ENCODE measurements at places on chromosomes 7 and 10.

DNA sequence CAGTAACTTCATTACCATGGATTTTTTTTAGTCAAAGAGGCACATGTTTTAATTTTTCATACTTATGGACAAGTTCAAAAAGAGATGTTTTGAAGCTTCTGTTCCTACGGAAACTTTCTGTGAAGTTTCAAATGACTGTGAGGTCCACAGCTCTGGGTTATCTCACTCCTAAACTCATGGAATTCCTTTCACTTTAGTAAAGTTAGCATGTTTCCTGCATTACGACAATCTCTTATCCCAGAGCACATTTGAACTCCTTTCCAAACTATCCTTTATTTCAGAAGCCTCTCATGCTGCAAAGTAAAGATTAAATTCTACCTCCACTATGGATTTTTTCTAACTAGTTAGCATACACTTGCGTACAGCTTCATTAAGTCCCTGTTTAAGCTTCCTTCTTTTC lies 15.3 kb upstream of the ADD3 start:
- no peak for DNase-seq

DNA sequence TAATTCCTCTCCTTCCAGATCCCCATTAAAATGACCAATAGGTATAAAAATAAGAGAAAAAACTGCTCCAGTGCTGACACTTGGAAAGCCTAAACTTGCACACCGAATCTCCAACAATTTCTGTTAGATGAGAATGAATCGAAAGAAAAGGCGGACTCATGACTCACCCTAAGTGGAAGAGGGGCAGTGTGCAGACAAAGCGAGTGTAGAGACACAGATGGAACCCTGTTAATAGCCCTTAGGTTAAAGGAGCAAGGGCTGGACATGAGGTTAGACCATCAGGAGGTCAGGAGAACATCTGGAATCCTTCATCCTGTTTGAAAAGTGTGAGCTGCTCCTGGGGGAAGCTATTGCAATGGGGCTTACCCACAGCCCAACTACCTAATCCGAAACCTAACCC lies 103.4 kb upstream of the GLI3 start:
- DNase-seq, result no peak

- DNase-seq, result no peak
Measured at GRCh38 chr7:1893036-1893435, 223.0 kb downstream of the ELFN1 start.

DNA sequence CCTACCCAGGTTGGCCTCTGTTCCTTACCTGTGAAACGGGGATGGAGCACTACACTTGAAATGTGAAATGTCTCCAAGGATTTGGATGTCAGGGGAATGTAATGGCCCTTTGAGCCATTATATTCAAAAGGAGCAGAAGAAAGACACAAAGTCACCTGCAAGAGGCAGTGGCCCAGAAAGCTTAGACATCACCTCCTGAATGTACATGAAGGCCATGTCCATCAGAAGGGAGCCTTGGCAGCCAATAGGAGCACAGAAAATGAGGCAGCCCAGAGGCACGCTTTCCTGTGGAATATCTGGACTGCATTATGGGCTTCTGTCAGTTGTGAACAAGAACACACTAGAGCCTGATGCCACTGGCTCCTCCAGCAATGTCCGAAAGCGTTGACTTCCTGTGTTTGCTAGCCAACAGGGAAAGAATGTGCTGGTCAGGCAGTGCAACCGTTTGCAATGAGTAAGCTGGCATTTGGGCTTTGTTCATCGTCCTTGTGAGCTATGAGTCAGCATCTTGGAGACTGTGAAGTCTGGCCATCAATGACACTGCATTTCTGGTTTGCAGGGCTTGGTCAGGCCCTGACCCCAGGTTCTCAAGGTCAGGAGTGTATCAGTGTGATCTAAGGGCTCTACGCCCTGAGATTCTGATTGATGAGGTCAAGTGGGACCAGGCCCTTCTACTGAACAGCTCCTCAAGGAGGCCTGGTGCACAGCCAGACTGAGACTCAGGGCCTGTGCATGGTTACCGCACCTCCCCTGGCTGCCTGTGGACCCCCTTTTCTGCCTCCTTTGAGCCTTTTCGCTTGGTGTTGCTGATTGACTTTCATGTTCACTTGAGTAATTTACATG lies 222.4 kb downstream of the RPS24 start:
- no peak for DNase-seq

DNA sequence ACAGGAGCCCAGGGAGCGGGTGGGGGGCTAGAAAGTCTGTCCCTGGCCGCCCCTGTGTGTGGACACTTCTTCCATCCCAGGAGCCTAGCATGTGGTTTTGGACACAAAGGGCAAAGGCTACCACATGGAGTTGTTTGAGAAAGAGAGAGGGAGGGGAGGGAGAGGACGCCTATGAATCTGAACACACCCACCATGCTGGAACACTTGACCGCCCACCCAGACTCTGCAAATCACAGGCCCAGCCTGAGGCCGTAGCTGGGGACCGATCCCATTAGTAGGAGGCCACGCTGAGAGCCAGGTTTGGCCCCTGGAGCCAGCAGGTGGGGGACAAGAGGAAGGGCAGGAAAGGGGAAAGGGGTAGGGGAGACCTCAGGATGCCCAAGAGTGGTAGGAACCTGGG lies 39.6 kb downstream of the ADAMTS14 start:
- DNase-seq, result no peak

DNA sequence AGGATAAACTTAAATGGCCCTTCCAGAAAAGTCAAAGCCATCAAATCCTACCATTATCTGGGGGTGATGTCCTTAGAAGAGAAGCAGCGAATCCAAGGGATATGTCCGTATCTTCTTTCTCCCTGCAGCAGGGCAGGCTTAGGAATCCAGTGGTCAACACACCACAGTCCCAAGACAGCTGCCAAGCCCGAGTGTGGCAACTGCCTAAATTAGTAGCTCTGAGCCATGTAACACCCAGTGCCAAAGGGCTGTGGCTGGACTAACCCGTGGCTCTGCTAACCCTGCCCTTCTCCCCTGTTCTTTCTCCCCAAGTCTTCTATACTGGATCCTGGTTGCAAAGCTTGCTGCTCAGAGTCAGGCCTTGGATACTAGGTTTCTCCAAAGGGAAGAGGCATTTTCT lies 74.8 kb downstream of the CDK1 start:
- no peak for DNase-seq

DNA sequence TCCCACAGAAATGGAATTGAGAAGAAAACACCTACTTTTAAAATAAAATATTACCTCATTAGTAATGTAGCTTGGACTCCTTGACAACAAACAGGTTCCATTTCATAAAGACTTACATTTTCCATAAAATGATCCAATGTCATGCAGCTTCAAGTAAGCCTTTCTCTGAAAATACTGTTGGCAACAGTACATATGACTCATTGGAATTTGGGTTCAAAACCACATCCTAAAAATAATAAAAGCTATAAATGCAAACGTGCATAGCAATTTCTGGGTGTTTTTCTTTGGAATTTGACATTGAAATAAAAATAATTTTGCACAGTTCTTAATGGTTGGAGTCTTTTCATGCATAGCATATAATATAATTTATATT lies 47.9 kb downstream of the FHIP2A start:
- no peak for DNase-seq

- DNase-seq, result no peak
Measured at GRCh38 chr7:31814187-31814586, 127.2 kb downstream of the PPP1R17 start.

DNA sequence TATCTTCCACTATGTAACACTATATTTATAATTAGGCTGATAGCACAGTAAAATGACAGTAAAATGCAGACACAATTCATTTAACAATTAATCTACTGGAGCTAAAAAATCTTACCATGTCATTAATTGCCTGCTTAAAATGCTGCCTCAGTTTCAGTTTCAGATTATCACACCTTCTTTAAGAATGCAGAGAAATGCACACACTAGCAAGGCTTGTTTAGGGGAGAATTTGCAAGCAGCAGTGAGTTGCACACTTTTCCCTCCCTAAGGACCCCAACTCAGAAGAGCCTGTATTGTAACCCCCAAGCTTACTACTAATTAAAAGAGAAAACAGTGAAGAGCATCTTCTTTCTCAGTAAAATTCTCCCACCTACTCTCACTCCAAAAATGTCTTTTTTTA lies 79.7 kb upstream of the KCNIP2 start:
- no peak for DNase-seq

GRCh38 chr10:118853916-118854315 lies 99.1 kb upstream of the CACUL1 start:
- no peak for DNase-seq

GRCh38 chr10:82856957-82857613 lies 982.1 kb downstream of the NRG3 start:
- DNase-seq, result no peak
